ENCODE measurements at places on chromosomes 2 and 18. TPM values are rescaled to one million over a fixed set of nuclear protein-coding genes. Genes with fewer than 3 reads are reported as not detected.

The C2orf66 gene
- not detected for total RNA-seq

The PLEKHH2 gene
- 19.9 TPM for total RNA-seq

The NT5DC4 gene
- total RNA-seq: not detected

The SLC5A7 gene
- total RNA-seq: 0.05 TPM

The SSB gene
- total RNA-seq: 70.6 TPM

- no peak for DNase-seq
Measured at GRCh38 chr2:129930451-129930850, 49.0 kb upstream of the RAB6C start.

GRCh38 chr2:95115418-95115817, 6.2 kb downstream of the MRPS5 start:
- DNase-seq: peak; percentile 86

DNA sequence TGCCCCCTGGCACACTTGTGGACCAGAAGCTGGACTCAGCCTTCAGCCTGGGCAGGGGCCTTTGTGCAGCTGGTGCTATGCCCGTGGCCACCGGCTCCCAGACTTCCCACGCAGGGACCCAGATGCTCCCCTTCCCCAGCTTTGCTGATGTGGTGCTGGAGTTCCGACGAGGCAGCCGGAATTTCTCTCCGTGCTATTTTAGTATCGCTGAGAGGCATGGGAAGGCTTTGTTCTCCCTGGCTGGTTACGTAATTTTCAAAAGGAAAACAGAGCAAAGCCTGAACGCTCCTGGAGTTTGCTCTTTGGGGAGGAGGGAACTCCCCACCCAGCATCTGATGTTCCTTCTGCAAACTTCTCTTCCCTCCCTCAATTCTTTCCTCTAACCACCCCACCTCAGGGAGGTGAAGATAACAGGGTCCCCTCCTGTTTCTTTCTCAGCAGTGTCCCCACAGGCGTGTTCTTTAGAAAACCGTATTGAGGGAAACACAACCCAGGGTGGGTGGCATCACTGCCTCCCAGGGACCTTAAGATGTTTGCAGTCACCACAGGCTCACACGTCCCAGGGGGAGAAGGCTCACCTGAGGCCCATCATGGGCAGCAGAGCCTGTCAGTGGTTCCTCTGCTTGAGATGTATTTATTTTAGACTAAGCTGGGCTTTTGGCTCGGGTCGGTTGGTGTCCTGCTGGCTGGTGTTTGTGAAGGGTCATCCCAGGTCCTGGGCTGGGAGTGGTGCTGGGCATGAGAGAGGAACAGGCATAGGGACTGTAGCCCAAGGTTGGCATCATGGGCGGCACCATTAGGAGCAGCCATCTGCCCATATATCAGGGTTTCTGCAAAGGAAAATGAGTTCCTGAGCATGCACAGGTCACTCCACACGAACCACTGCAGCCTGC, 95.0 kb downstream of the MAPK4 start:
- DNase-seq: no peak

GRCh38 chr2:237591141-237591881, 777 bp upstream of the RAB17 start:
- DNase-seq: peak; percentile 81

DNA sequence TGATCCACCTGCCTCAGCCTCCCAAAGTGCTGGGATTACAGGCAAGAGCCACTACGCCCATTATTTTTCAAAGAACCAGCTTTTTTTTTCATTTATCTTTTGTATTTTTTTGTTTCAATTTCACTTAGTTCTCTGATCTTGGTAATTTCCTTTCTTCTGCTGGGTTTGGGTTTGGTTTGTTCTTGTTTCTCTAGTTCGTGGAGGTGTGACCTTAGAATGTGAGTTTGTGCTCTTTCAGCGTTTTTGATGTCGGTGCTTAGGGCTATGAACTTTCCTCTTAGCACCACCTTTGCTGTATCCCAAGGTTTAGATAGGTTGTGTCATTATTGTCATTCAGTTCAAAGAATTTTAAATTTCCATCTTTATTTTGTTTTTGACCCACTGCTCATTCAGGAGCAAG, 86.7 kb upstream of the MSTN start:
- DNase-seq: no peak

DNA sequence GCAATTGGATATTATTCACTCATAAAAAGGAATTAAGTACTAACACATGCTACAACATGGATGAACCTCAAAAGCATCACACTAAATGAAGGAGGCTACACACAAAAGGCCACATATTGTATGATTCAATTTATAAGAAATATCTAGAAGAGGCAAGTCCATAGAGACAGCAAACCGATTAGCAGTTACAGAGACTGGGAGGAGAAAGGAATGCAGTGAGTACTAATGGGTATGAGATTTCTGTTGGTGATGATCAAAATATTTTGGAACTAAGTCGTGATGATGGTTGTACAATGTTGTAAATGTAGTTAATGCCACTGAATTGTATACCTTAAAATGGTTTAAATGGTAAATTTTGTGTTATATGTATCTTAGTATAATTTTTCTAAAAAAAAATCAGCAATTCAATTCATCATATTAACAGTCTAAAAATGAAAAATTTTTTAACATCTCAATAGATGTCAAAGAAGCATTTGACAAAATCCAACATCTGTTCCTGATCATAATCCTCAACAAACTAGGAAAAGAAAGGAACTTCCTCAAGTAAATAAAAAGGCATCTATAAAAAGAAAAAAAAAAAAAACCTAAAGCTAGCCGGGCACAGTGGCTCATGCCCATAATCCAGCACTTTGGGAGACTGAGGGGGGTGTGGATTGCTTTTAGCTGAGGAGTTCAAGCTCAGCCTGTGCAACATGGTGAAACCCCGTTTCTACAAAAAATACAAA, 98.1 kb downstream of the TGIF1 start:
- DNase-seq: no peak

- no peak for DNase-seq
Measured at GRCh38 chr2:182664212-182664611, 51.8 kb upstream of the DNAJC10 start.

- DNase-seq: no peak
Measured at GRCh38 chr2:70775141-70775540, 7.1 kb upstream of the ADD2 start.

DNA sequence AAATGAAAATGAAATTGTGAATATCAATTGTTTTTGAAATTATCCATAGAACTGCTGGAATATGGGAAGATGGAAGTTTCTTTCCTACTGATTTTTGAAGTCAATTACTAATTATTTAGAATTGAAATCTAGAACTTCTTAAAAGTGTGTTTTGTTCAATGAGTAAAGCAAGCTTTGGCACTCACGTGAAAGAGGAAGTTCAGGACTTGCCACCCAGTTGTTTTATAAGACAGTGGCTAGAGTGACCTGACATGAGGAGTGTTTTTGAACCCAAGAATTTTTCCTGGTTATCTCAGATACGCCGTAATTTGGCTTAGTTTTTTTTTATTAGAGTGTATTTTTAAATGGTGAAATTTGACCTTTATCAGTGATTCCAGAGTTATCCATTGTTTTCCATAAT, 3.5 kb downstream of the MXD1 start:
- no peak for DNase-seq

GRCh38 chr2:196758474-196759377, 40.8 kb downstream of the GTF3C3 start:
- DNase-seq: no peak

GRCh38 chr18:44851856-44852621, 171.4 kb downstream of the SETBP1 start:
- DNase-seq: no peak

DNA sequence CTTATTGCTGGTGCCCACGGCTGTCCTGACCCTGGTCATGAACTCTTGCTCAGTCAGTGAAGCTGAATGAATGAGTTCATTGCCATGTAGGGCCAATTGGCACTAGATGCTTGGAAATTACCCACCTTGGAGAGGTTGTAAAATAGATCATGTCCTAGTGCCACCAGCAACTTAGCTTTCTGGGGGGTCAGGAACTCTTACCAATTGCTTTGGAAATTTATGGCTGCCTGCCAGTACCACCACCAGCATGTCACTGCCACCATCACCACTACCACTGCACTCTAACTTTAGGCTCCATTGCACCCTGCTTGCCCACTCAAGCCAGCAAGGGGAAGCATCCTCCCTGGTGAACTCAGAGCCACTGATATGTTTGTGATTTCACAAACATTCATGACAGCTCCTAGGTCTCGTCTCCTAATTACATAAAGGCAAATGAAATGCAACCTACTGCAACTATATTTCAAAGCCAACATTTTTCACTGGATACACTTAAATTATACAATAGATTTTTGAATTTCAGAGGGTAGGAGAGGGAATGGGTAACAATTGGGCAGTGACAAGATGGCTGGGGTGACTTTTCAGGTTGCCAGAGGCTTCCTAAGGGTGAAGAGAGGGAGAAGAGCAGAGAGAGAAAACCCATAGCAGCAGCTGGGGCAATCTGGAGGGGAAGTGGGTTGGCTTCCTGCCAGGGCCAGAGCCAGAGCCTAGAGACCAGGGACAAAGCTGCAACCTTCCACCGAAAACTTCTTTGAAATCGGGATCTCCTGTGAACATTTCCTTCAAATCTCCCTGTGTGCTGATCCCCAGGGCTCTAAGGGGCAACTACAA, 3.5 kb upstream of the EMILIN1 start:
- DNase-seq: no peak

DNA sequence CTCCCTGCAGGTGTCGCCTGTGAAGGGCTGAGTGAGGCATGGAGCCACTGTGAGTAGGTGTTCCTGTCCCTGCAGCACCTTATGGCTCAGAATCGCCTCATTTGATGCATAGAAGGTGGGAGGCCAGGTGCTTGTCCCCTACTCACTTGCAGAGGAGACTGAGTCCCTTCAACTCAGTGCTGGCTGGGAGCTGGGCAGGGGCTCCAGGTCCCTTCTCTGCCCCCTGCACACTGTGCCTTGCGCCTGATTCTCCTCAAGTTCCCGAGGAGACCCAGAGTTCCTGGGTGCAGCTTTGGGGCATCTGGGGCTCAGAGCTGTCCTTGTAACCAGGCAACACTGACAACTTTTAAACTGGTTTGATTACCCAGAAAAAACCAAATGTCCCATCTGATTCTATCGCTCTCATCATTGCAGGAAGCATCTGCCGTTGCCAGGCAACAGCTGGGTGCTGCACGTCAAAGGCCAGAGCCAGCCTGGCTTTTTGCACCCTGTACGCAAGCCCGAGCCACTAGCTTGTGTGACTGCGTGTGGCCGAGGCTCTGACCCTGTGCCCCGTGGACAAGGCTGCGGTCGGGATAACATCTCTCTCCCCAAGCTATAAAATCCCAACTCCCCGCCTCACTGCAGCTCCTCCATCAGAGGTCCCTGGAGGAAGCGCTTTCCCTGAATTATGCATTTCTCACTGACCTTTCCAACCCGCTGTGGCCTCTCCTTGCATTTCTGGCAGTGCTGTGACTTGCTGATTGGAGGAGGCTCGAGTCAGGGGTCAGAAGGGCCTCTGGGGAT, 130.8 kb upstream of the HDAC4 start:
- DNase-seq: peak; percentile 83

DNA sequence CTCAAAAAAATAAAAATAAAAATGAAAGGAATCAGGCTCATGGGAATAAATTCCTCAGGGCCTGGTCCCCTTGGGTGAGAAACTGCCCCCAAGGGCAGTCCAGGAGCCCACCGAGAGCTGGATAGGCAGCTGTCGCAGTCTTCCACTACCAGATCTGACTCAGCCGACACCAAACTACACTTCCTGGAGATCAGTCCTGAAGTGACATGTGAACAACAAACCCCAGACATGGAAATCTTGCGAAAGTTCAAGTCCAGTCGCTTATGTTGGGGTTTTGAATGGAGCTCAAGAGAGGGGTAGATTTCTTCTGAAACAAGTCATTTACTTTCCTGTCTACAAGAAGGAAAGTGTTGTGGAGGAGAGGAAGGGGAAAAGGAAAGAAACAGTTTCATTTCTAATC, 12.9 kb downstream of the ADCY3 start:
- DNase-seq: no peak

DNA sequence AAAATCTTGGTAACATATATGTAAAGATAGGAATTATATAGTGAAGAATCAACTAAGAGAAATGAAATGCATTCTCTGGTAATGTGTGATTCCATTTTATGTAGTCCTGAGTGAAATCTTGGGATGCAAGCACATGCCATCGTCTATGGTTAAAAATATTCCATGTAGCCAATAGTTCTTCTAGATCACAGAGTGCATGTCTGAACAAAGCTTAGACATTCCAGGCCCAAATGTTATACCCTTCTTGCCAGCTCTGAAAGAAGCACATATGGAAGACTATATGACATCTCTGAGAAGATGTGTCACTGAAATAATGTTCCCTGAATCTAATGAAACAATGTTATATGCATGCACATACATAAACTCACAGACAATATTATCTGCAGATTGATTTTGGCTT, 92.3 kb upstream of the TFPI start:
- no peak for DNase-seq

DNA sequence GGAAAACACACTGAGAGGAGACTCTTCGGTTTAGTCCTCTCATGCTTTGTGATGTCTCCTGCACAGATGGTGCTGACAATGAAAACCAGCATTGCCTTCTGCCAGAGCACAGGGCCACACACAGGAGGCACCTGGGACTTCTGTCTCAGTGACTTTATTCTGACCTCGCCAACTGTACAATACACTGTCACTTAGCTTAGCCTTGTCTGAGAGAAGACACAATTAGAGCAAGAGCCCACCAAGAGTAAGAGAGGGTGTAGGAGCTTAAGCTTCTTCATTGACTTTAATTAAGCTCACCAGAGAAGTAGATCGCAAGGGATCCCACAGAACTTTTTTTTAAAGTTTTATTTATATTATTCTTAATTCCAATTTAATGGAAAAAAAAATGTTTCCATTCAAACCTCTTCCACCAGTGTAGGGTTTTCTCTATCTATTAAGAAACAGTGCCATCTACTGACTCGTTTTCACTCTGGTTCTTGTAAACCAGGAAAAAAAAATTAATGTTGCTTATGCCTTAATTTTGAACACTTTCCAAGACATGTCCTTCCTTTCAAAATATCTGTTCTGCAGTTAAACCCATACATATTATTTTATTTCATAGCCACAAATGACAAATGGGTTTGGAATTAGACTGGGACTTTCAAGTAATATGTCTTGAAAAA, 42.4 kb upstream of the DDX18 start:
- no peak for DNase-seq

DNA sequence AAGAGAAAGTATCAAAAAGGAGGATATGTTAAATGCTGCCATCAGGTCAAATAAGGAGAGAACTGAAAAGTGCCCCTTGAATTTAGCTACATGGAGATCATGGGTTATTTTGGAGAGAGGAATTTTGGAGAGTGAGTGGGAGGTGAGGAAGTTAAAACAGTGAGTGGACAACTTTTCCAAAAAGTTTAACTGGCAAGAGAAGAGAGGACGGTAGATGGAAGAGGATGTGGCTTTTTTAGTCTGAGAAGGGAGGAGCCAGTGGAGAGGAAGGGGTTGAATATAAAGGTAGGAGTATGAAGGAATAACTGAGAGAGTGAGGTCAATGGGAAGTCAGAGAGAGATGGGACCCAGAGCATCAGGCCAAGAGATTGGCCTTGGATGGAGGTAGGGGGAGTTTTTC, 62.5 kb upstream of the NFE2L2 start:
- no peak for DNase-seq

DNA sequence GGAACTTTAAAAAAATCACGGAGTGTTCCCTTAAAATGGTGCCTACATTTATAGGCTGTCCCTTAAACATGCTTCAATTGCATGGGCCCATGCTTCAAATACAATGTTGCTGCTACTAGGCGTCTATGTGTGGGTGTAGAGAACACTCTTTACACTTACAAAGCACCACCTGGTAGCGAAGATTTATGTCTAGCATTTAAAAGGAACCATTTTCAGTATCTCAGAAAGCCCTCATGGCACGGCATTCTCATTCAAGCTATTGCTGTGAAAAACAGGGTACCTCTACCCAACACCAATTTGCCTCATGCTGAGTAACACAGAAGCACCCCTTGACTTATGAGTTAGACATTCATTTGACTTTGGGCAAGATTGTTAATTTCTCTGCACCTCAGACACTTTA, 112.9 kb upstream of the CNTNAP5 start:
- DNase-seq: no peak

- DNase-seq: no peak
Measured at GRCh38 chr2:112758711-112759110, 5.7 kb downstream of the CKAP2L start.
